Activated naive CD8-positive, alpha-beta T cell treated with anti-CD3 and anti-CD28 coated beads, Interleukin-2, amount 50 U/mL, for 24 hours (primary cell): ENCODE measurements at places on chromosomes 2 and 18.

GRCh38 chr2:147247749-147248148 lies 597.1 kb upstream of the ACVR2A start:
- no peak overlapping the region for H3K4me3 ChIP-seq
- DNase-seq, result no peak
- no peaks in the 10 kb centered on the region for H3K27me3 ChIP-seq

DNA sequence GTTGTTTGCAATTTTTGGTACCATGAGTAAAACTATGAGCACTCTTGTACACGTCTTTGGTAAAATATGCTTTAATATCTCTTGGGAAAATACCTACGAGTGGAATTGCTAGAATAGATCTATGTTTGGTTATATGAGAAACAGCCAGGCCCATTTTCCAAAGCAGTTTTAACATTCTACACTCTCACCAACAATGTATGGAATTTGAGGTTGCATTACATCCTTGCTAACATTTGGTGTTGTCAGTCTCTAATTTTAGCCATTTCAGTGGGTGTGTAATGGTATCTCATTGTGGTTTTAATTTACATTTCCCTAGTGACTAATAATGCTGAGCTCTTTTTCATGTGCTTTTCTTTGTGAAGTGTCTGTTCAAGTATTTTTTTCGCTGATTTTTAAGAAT lies 118.9 kb upstream of the TCF4 start:
- no peak overlapping the region for H3K4me3 ChIP-seq
- no peaks in the 10 kb centered on the region for H3K4me1 ChIP-seq
- no peak for DNase-seq
- H3K27me3 ChIP-seq, result no peaks in the 10 kb centered on the region
- no peaks in the 10 kb centered on the region for H3K36me3 ChIP-seq
- no peak overlapping the region for H3K27ac ChIP-seq

DNA sequence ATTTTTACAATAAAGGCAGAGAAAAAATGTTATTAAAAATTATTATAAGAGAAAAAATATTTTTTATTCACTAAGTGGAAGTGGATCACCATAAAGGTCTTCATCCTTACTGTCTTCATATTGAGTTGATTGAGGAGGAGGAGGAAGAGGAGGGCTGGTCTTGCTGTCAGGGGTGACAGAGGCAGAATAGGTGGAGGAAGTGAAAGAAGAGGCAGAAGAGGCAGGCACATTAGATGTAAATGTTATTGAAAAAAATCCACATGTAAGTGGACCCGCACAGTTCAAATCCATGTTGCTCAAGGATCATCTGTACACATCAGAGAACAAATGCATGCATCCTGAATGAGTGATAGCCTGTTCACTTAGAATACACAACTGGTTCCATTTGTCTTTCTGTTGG lies 6.4 kb upstream of the SPATS2L start:
- peaks cover 6% of the 10 kb centered on the region for H3K27me3 ChIP-seq
- H3K4me1 ChIP-seq, result no peaks in the 10 kb centered on the region
- H3K4me3 ChIP-seq, result no peak overlapping the region
- no peak for DNase-seq
- H3K36me3 ChIP-seq, result no peaks in the 10 kb centered on the region

DNA sequence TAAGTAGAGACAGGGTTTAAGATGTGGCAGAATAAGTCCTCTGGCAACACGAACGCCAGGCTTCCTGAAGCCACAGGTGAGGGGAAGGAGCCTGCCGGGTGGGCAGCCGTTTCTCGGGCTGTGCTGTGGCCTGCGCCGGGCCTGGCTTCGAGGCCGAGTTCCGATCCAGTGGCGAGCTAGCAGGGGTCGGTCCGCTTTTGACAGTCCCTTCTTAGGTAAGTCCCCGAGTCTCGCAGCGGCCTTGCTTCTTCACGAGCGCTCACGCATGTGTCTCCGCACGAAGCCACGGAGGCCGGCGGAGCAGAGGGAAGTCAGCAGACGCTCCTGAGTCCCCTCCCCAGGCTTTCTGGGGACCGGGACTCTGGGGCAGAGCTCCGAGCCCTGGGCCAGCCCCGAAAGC lies 26.0 kb downstream of the SALL3 start:
- DNase-seq, result no peak
- H3K36me3 ChIP-seq, result no peaks in the 10 kb centered on the region
- H3K27ac ChIP-seq, result no peak overlapping the region

DNA sequence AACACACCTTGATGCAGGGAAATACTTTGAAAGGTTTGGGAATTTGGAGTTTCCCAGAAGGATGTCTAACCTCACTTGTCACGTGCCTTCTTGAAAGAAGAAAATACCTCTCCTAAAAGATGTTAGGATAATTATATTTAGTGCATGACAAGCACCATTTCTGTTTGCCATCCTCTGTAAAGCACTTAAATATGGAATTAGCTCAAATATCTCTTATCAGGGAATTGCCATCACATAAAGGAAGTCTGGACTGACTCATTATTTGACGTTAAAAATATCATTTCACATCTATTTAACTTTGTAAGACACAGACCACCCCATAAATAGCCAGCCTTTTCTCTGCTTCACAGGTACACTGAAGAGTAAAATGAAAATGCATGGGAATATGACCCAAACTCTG lies 140.1 kb downstream of the STK39 start:
- DNase-seq, result no peak
- H3K4me3 ChIP-seq, result no peak overlapping the region
- peaks cover 11% of the 10 kb centered on the region for H3K36me3 ChIP-seq
- H3K4me1 ChIP-seq, result no peaks in the 10 kb centered on the region
- H3K27me3 ChIP-seq, result no peaks in the 10 kb centered on the region
- H3K27ac ChIP-seq, result no peak overlapping the region

GRCh38 chr2:55236992-55237543 lies 4.6 kb downstream of the RPS27A start:
- no peak overlapping the region for H3K4me3 ChIP-seq
- H3K36me3 ChIP-seq, result peaks cover 68% of the 10 kb centered on the region
- DNase-seq, result no peak

DNA sequence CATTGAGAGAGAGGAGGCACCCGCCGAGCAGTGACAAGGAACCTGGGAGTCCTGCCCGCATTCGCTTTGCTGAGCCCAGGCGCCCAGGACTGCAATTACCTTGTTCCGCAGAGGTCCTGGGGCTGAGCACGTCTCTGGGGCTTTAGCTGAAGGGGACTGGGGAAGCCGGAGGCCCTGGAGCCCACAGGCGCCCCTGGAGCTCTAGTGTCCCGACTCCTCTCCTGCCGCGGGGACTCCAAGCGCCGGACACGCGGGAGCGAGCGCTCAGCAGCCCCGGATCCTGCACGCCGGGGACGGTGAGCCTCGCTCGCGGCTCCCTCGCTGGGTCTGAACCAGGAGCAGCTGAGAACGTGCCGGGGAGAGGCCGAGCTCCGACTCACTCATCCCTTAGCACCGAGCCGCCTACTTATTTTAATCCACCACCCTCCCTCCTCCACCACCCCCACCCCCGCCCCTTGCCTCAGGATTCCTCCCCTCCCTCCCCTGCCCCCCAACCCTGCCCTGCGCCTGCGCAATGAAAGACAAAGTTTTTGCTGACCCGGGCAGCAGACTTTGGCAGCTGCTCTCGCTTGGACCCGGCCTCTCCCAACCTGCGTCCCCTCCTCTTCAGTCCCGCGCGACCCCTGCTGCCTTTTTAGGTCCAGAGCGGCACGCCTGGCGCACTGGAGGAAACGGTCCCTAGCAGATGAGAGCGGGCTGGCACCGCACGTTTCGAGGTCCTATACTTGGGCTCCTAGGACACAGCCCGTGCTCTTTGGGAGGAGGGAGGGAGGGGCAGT lies at the start of gene OSR1:
Gene OSR1, minus strand, starts transcription at position 382 of the 779 bp plus-strand sequence. CDS start 4,818 bp downstream, outside the sequence.
- peaks cover 45% of the 10 kb centered on the region for H3K4me1 ChIP-seq
- no peak within 1 kb of the TSS for H3K27ac ChIP-seq
- DNase-seq, result no peak

GRCh38 chr18:45156946-45157345 lies 458.3 kb upstream of the SLC14A2 start:
- no peak overlapping the region for H3K27ac ChIP-seq
- DNase-seq, result no peak
- no peak overlapping the region for H3K4me3 ChIP-seq
- H3K27me3 ChIP-seq, result peaks cover 10% of the 10 kb centered on the region
- H3K4me1 ChIP-seq, result no peaks in the 10 kb centered on the region

- no peak for DNase-seq
- H3K4me3 ChIP-seq, result no peak overlapping the region
- peaks cover 45% of the 10 kb centered on the region for H3K36me3 ChIP-seq
These were observed 34.7 kb upstream of the MCFD2 start for GRCh38 chr2:46950314-46950713.

GRCh38 chr2:43278564-43279220 lies 52.3 kb upstream of the ZFP36L2 start:
- DNase-seq, result no peak
- H3K27me3 ChIP-seq, result no peaks in the 10 kb centered on the region
- no peak overlapping the region for H3K4me3 ChIP-seq
- H3K4me1 ChIP-seq, result peaks cover 9% of the 10 kb centered on the region
- H3K36me3 ChIP-seq, result peaks cover 37% of the 10 kb centered on the region
- H3K27ac ChIP-seq, result no peak overlapping the region

GRCh38 chr2:313991-314390 lies 26.1 kb upstream of the ALKAL2 start:
- H3K4me1 ChIP-seq, result peaks cover 20% of the 10 kb centered on the region
- DNase-seq, result no peak
- H3K27ac ChIP-seq, result no peak overlapping the region
- H3K27me3 ChIP-seq, result peaks cover 8% of the 10 kb centered on the region
- no peak overlapping the region for H3K4me3 ChIP-seq

DNA sequence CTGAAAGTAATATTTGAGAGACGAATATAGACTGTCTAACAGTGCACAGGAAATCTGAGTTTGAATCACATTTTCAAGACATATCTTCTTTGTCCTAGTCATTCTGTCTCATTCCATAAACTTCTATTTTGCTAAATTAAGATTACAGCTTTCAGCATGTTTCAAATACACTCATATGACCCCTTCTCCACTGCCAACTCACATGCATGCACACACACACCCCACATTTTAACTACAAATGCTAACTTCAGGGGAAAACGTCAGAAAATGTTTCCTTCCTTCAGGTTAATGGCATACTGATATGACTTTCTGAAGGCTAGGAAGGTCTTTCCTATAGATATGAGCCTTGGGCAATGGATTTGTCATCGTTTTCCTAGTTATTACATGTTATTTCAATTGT lies 373.7 kb downstream of the RBM43 start:
- H3K4me1 ChIP-seq, result no peaks in the 10 kb centered on the region
- H3K4me3 ChIP-seq, result no peak overlapping the region
- no peak for DNase-seq
- no peak overlapping the region for H3K27ac ChIP-seq
- H3K27me3 ChIP-seq, result no peaks in the 10 kb centered on the region

DNA sequence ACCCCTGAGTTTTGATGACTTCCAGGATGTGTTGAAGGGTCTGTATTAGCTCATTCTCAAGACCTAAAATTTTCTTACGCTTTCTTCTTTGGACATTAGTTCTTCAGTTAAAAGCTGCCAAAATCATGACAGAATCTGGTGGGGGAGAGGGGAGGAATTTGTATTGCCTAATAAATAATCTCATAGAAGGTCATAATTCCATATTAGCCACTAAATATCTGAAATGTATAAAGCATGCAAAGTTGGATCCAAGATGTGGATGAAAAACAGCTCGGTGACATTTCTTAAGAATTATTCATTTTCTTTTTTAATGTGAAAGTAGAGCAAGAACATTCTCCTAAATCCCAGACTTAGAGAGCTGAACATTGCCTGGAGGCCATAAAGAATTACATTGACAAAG lies 120.1 kb downstream of the MMADHC start:
- H3K27me3 ChIP-seq, result peaks cover 1% of the 10 kb centered on the region

DNA sequence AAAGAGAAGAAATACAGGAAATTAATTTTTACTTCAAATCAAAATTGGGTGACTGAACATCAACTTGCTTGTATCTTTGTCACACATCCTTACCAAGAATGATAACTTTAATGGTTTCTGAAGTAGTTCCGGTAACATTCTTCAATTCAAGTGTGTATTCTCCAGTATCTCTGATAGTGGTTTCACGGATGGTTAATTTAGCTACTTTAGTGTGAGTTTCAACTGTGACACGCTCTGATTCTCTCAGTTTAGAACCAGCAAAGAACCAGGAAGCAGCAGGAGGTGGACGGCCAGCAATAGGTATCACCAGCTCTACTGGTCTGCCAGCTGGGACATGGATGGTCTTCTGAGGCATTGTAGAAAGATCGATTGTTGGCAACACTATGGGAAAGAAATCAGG lies 62.3 kb downstream of the PLEKHA3 start:
- no peak for DNase-seq
- peaks cover 60% of the 10 kb centered on the region for H3K36me3 ChIP-seq
- H3K27ac ChIP-seq, result no peak overlapping the region
- no peaks in the 10 kb centered on the region for H3K4me1 ChIP-seq

DNA sequence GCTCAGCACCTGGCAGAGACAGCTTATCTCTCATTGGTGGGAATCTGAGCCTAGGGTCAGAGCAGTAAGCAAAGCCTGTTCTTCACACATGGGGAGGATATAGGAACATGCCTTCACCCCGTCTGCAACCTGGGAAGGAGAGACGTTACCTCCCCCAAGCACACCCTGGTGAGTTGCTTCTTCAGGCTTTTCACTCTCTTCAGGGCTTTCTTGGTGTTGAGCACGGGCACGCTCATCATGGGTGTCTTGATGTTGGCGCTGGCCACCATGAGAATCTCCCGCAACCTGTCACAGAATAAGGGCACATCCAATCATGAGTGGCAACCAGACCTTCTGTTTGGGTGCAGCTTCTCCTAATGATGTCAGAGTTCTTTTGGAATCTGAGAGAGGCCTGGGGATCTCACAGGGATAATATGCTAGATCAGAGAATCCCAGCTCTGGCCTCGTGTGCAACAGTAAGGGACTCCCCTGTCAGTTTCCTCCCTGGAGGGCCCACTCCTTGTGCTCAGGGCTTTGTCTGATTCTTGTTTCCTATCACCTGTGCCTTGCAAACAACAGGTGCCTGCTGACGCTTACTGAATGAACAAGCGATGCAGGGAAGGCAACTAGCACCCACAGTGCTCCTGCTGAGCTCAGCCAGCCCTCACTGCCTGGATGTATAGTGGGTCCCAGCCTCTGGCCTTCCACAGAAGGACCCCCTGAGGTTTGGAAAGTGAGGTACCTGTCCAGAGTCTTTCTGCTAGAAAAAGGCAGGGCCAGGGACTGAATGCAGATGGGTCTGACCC lies 66.3 kb downstream of the POLR1A start:
- peaks cover 76% of the 10 kb centered on the region for H3K4me1 ChIP-seq
- peaks cover 2% of the 10 kb centered on the region for H3K27me3 ChIP-seq
- H3K27ac ChIP-seq, result peak overlapping the region; percentile 95
- DNase-seq, result no peak
- no peak overlapping the region for H3K4me3 ChIP-seq

- H3K4me3 ChIP-seq, result no peak overlapping the region
- DNase-seq, result no peak
- no peaks in the 10 kb centered on the region for H3K27me3 ChIP-seq
- no peaks in the 10 kb centered on the region for H3K4me1 ChIP-seq
These were observed 44.9 kb upstream of the BAZ2B start for GRCh38 chr2:159661286-159661685.

GRCh38 chr18:58960946-58961722 lies 96.5 kb downstream of the ZNF532 start:
- peaks cover 10% of the 10 kb centered on the region for H3K27me3 ChIP-seq
- no peak for DNase-seq
- H3K36me3 ChIP-seq, result no peaks in the 10 kb centered on the region
- H3K4me3 ChIP-seq, result no peak overlapping the region
- no peak overlapping the region for H3K27ac ChIP-seq
